CD4-positive, alpha-beta memory T cell (primary cell): ENCODE measurements at places on chromosomes 5 and 9.

GRCh38 chr9:134066913-134067851 lies 644 bp downstream of the BRD3 start:
- peak; percentile 45 for DNase-seq

- no peak for DNase-seq
These were observed 15.6 kb upstream of the PRKAA1 start for GRCh38 chr5:40813698-40814281.

DNA sequence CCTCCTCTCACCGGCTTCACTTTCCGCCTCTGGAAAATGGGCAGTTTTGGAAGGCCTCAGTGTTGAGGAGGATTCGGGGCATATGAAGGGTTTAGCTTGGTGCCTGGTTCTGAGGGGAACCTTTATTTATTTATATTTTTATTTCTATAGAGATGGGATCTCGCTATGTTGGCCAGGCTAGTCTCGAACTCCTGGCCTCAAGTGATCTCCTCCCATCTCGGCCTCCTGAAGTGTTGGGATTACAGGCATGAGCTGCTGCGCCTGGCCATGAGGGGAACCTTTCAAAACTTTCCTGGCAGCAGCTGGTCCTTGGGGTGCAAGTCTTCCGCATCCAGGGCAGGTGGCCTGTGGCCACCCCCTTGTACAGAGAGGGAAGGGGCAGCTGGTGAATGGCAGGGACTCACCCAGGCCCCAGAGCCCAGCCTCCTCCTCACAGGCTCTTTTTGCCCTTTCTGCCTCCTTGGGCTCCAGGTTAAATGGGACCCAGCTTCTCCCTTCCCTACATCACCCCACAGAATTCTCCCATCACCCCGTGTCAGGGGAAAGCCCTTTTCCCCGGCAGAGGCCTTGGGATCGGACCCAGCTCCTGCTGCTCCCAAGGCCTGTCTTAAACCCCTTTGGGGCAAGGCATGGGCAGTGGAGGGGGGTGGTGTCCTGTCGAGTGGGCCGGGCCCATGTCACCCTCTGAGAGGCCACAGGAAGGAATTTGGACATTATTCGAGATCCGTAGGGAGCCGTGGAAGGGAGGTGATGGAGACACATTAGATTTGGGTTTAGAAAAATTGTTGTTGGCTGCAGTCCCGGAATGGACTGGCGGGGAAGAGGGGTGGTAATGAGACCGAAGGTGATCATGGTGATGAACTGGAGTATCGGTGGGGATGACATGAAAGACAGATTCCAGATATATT lies 5.9 kb downstream of the NCS1 start:
- DNase-seq, result no peak

GRCh38 chr5:121719255-121719654 lies 132.4 kb upstream of the FTMT start:
- DNase-seq, result no peak

GRCh38 chr5:132095077-132095410 lies 21.5 kb downstream of the CSF2 start:
- no peak for DNase-seq

DNA sequence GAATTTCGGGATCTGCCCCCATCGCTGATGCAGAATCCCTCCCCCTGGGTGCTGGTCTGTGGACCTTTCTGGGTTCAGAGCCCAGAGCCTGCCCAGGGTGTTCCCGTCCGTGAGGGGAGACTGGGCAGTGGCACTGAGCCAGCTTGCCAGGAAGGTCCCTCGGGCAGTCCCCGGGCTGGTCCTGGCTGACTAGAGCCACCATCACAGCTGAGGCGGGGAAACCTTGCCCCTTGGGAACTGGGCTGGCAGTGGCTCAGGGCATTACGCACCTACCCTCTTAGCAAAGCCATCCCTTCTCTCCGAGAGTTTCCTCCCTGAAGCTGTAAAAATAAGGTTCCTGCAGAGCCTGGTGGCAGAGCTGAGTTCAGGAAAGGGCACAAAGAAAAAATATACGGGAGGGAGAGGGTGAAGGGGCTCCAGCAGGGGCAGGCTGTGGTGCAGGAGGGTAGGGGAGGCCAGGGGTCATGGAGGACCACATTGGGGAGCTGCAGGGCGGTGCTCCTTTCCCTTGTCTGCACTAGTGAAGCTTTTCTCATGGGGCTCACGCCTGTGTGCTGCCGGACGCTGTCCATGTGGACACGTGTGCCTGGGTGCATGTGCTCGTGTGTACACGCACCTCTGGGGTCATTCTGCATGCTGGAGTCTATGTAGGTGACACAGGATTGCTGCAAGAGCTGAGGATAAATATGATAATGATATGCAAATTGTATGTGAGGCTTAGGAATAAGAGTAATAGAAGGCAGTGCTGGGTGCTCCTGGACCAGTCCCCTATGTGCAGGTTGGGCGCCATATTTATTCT lies 118.9 kb downstream of the LHX2 start:
- DNase-seq, result no peak

- DNase-seq, result no peak
These were observed 311.8 kb upstream of the DMRT1 start for GRCh38 chr9:529731-530130.

GRCh38 chr9:117644932-117645636 lies 59.1 kb upstream of the TLR4 start:
- no peak for DNase-seq

DNA sequence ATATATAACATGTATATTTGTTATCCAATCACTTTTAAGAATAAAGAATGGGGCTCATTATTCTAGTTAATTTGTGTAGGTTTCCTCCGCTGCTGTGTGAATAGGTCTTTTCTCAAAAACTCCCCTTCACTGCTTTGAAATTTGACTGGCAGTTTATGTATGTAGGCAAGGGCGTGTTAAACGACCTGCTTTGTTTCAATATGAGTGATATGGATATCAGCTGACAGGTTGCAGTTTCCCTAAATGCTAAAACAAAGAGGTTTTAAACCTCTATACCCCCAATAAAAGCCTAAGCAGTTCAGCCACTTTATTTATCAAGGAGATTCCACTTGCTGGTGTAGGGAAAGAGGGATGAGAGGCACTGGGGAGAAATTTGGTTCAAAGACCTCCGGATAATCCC lies 159.6 kb downstream of the TMEM167A start:
- DNase-seq, result no peak

DNA sequence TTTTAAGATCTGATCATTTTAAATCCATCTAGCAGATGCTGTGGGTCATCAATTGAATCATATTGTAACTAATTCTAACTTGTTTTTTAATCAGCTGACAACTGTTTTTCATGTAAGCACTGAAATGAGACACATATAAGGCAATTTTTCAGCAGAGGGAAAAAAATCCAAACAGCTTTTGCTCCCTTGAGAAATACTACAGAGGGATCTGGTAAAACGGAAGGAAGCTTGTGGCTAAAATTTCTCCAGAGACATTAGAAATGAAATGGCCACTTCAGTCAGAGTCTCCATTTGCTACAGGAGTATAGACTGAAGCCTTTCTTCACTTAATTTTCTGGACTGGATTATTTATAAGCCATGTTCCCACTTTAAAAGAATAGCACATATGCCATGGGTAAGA lies 385.9 kb downstream of the MAN2A1 start:
- no peak for DNase-seq

- no peak for DNase-seq
These were observed 132.7 kb upstream of the DMRT1 start for GRCh38 chr9:708551-709432.
